ENCODE measurements at places on chromosomes 3 and 15.

- no peak for DNase-seq
Observed at GRCh38 chr3:79314544-79314943, 453.3 kb downstream of the ROBO1 start.

GRCh38 chr3:53180305-53181023, 19.5 kb downstream of the PRKCD start:
- no peak for DNase-seq

DNA sequence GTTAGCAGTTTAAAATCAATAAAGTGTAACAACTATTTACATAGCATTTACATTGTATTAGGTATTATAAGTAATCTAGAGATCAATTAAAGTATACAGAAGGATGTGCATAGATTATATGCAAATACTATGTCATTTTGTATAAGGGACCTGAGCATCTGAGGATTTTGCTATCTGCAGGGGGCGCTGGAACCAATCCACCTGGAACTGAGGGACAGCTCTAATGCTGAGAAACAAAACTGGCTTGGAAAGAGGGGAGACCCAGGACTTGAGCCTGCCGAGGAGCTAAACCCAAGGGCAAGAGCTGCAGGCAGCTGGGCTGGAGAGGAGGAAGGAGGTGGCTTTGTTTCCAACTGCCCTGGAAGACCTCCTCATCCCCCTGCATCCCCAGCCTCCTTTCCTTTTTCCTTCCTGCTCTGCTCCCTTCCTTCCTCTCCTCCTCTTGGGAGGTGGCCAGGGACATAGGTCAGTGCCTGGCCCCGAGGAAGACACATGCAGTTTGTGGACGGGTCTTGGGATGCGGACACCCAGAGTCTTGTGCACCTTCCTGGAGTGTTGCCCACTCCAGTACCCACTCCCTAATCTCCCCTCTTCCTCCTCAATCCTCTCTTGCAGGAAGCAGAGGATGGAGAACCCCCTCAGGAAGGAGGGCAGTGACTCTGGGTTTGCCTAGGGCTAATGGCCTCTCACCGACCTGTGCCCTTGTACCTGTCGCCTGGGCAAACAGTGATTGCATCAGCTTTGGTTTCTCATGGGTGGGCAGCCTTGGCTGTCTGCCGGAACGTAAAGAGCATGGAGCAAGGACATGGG, 825 bp upstream of the RTP3 start:
- DNase-seq = no peak

- DNase-seq = no peak
Observed at GRCh38 chr15:68429691-68430470, 2.1 kb downstream of the ITGA11 start.

DNA sequence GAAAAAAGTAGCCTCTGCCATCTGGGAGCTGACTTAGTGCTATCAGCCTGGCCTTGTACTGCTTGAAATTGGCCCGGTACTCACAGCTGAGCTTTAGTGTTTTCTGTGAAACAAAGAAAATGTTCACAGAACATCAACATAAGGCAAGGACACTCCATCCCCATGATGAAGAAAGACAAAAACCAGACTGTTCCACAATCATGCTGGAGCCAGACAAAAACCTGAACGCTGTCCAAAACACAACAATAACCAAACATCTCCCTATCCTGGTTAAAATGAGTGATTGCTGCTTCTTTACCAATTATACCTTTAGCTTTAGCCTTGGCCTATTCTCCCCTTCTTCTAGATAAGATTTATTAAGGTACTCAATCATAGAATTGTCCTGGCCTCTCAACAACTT, 153.9 kb downstream of the CPNE4 start:
- DNase-seq = no peak

GRCh38 chr3:100665230-100665629, 44.1 kb upstream of the TFG start:
- no peak for DNase-seq

DNA sequence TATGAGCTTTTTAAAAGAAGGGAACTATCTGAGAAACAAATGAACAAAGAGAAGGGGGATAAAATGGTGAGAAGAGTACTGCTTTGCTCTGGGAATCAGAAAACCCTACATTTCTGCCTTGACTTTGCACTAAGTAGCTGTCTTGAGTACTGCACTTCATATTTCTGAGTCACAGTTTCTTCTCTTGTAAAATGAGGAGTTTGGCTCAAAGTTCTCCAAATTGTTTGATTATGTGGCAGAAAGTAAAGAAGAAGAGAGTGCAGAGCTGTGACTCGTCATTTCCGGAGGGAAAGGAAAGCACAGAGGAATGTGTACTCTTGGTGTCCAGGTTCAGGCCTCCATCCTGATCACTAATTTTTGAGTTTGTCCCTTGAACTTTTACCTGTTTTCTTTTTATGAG, 54.7 kb downstream of the TP63 start:
- no peak for DNase-seq

GRCh38 chr3:189941679-189942078, 179.0 kb downstream of the P3H2 start:
- DNase-seq = no peak

- DNase-seq = no peak
Observed at GRCh38 chr3:129699612-129700011, 93.1 kb upstream of the PLXND1 start.

DNA sequence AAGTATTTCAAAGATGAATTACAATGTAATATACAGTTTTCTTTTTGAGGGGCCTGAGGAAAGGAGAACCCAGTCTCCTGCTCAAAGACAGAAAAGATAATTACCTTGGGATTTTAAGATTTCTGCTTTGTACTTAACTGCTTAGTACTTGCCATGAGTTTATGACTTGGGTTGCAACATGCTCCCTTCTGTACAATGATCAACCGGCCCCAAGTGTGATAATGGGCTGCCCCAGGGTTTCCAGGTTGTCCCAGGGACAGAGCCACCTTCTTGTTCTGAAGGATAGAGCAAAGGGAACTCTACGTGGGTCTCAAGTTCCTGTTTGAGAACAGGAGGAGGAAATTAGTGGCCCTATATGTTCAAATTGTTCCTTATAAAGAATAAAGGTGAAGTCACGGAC, 104.8 kb downstream of the ABHD5 start:
- no peak for DNase-seq

DNA sequence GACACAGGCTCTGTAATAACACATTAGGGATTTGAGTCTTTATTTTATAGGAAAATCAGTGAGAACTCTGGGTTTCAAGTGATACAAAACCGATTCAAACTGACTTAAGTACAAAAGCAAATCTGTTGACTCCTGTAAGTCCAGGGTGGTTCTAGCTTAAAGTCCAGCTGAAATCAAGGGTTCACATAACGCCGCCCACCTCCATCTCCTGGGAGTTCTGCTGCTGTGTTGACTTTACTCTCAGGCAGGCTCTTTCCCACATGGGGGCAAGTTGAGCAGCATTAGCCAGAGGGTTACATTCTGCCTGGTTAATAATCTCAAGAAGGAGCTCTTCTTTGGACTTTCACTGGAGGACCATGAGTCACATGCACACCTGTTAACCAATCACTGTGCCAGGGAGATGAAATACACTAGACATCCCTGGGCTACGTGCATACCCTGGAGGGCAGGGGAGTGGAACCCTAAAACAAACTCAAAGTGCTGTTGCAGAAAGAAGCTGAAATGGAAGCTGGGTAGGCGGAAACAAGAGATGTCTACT, 9.7 kb upstream of the RNF7 start:
- no peak for DNase-seq

DNA sequence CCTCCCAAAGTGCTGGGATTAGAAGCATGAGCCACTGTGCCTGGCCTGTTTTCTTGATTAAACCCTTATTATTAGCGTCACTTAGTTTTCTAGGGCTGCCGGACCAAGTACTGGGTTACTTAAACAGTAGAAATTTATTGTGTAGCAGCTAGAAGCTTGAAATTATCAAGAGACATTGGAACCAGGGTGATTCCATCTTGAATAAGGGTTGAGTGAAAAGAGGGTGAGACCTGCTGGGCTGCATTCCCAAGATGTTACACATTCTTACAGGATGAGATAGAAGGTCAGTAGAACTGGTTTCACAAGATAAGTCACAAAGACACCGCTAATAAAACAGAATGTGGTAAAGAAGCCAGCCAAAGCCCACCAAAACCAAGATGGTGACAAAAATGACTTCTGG, 18.6 kb upstream of the FSTL1 start:
- no peak for DNase-seq

GRCh38 chr3:156997351-156997750, 162.6 kb downstream of the CCNL1 start:
- no peak for DNase-seq

DNA sequence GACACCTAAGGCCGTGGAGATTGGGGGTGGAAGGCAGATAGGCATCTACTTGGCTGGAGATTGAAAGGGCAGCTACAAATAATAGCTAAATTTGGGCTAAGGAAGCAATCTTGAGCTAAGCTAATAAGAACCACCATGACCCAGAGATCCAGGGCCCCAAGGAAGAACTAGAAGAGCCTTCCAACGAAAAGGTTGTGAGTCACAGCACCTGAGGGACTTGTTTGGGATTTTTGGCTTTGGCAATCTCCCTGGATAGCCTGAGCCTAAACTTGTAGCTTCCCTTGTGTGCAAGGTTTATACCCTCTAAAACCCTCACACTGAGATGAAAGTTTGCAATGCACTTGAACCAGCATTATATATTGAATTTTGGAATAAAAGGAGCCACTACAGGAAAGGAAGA, 364.0 kb upstream of the IL12A start:
- DNase-seq = no peak

- DNase-seq = no peak
Observed at GRCh38 chr3:116034794-116035193, 410.5 kb downstream of the LSAMP start.

GRCh38 chr15:69755551-69756310, 303.1 kb downstream of the RPLP1 start:
- no peak for DNase-seq

- DNase-seq = no peak
Observed at GRCh38 chr15:67103432-67103831, 38.0 kb downstream of the SMAD3 start.

DNA sequence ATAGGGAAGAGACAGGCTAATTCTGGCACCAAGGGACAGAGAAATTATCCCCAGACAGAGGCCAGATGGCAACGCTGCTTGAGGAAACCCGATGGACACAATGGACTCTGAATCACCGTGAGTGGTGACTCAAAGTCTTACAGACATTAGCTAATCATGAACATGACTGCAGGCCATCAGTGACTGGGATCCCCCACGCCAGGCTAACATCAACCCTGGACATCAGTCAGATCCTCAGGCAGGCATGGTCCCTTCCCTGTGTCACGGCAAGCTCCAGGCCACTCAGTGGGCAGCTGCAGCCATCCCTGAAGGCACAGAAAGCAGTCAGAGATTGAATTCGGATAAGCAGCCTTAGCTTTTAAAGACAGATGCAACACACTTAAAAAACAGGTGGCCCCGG, 23.8 kb upstream of the OXTR start:
- no peak for DNase-seq

GRCh38 chr3:134667406-134667805, 16.6 kb upstream of the KY start:
- DNase-seq = no peak

DNA sequence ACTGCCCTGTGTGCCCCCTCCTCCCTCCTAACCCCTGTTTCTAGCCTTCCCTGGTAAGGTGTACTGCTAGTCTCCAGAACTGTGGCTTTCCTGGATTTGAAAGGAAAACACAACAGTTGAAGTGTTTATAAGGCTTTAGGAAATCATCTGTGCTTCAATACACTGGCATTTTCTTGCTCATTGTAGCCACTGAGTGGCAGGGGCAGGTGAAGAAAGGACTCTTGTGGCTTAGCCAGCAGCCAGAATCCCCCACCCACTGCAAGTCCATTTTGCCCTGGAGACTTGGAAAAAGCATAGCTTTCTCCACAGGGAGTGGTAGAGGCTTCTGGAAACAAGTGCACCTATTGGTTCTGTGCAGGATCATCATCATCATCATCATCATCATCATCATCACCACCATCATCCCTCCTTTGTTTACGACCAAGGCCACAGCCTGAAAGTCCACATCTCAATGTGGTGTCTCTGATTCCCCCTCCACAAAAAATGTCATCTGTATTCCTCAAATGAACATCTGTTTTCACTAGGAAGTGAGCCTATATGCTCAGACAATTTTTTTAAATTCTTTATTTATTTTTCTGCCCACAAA, 33.4 kb downstream of the AQP9 start:
- DNase-seq = no peak

DNA sequence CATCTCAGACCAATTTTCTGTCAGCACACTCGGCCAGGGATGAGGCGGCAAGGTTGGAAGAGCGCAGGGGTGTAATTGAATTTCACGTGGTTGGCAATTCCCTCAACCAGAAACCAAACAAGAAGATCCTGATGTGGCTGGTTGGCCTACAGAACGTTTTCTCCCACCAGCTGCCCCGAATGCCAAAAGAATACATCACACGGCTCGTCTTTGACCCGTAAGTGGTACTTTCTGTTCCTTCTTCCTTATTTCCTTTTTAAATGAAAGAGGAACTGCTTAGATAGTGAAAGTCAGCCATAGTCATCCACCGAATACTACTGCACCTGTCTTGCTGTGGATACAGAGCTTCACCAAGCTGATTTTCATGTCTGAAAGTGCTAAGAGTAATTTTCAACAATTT, 60.1 kb downstream of the SGO1 start:
- DNase-seq = no peak

DNA sequence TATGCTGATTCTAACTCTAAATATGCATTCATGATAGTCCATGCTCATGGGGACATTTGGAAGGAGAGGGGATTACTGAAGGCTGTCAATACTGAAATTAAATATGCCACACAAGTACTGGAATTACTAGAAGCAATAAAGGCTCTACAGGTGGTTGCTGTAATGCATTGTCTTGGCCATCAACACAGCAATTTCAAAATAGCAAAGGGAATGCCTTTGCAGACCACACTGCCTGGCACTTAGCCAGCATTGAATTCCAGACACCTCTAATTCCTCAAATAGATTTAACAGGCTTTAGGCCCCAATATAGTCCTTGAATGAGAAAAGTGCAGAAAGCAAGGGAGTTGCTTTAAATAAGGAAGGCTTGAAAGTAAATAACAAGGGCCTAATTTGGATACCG, 115.8 kb upstream of the PLCL2 start:
- DNase-seq = no peak

DNA sequence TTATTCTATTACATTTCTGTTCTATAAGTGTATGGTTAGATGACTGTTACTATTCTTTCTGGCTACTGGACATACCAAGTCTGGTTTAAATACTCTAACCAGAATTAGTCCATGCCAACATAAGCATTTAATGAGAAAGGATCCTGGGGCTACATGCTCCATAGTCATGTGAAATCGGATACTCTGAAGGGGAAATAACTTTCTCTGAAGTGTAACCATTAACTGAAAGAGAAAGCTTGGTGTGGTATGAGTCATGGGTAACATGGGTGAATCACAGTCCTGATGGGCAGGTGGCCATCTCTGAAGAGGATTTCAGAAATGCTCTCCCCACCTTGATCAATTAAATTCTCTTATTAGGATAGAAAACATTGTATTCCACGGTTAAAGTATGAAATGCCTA, 69.4 kb downstream of the FHIT start:
- no peak for DNase-seq

DNA sequence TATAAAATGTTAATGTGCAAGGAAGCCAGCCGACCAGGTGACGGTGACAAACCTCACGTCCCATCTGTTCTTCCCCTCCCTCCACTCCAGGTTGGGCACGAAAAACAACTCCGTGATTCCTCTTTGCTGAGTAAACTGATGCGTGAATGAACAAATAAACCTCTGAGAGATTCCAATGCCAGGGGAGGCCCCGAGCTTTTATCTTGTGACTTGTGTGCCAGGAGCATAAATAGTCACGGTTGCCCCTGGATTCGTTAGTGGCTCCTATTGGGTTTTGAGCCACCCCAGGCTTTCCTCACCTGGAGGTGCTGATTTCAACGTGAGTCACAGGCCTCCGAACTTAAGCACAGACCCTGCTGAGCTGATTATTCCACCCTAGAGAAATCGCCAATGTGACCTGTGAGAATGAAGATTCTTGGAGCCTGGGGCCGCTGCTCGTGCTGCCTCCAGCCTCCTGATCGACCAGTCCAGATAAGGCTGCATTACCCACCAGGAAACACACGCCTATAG, 119.2 kb downstream of the SHQ1 start:
- DNase-seq = no peak
